D341Med (cell line): ENCODE measurements at places on chromosomes 1 and 21.

DNA sequence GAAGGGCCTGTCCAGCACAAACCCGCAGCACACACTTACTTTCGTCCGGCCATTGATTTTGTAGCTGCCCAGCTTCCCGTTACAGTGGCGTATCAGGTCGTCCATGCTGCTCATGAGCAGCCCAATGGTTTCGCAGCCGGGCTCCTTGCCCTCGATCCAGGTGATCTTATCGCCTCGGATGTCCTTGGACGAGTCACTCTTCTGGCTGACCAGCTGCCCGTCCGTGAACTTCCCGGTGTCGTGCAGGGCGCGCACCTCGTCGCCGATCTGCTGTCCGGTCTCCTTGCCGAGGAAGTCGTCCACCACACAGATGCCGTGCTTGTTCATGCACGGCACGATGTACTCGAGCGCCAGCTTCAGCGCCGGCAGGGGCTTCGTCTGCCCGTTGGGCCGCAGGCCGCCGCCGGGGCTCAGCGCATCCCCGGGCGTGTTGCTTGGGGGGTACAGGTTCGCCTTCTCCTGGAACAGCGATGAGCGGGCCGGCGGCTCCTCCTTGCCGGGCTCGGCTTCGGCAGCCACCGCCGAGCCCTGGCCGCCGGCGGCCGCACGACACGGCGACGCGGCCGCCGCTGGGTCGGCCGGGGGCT is 1.0 kb downstream of the EGLN1 start:
- peak; percentile 76 for DNase-seq

- peak; percentile 64 for DNase-seq
Observed at GRCh38 chr1:180230416-180230790, 339 bp downstream of the LHX4 start.

DNA sequence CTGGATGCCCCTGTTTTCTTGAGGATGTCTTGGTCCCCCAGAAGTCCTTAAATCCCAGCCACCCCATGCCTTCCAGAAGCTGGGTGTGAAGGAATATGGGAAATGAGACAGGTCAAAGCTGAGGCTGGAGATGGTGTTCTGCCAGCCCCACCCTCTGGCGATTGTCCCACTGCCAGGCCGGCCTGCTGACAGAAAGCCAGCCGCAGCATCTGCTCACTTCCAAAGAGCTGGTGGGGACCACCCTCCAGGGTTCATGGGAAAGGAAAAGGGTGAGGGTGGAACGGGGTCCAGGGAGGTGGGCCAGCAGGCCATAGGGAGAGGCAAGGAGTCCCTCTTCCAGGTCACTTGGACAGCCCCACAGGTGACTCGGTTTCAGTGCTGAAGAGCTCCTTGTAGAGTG is 1.9 kb upstream of the LINGO4 start:
- DNase-seq: peak; percentile 25

GRCh38 chr1:201937624-201938213 is 8.6 kb downstream of the LMOD1 start:
- DNase-seq: no peak

DNA sequence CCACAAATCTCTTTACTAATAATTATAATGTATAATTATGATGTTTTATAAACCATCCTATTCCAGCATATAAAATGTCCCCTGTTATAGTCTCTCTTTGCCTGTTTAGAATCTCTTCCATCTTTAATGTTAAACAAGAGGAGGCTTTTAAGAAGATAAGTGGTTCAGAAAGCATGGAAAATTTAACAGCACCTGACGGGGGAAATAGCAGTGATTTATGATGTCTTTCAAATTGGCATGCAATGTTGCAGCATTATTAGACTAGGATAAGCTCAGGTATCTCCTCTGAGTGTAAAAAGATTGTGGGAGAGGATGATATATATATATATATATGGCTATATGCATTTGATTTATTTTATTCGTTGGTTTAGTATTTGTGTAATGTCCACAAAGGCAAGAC is 24.4 kb downstream of the GIPC2 start:
- DNase-seq: no peak

DNA sequence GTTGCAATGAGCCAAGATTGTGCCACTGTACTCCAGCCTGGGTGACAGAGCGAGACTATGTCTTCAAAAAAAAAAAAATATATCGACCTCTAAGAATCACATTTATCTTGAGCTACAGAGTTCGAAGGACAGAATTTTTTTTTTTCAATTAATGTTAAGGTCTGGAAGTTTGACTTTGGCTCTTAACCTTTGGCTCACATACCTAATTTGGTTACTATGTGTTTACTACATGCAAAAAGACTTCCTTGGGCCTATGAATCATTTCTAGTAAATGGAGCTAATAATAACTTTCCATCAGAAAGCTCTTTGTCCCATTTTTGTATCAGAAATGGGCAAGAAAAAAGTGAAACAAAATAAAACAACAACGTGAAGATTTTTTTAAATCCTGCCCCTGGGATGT is 351.2 kb downstream of the SMYD3 start:
- DNase-seq: no peak

- no peak for DNase-seq
Observed at GRCh38 chr1:219993554-219994433, 52.5 kb downstream of the EPRS1 start.

GRCh38 chr1:55150880-55151588 is 64.1 kb downstream of the USP24 start:
- no peak for DNase-seq

GRCh38 chr1:6128276-6129081 is 51.6 kb downstream of the CHD5 start:
- DNase-seq: no peak

DNA sequence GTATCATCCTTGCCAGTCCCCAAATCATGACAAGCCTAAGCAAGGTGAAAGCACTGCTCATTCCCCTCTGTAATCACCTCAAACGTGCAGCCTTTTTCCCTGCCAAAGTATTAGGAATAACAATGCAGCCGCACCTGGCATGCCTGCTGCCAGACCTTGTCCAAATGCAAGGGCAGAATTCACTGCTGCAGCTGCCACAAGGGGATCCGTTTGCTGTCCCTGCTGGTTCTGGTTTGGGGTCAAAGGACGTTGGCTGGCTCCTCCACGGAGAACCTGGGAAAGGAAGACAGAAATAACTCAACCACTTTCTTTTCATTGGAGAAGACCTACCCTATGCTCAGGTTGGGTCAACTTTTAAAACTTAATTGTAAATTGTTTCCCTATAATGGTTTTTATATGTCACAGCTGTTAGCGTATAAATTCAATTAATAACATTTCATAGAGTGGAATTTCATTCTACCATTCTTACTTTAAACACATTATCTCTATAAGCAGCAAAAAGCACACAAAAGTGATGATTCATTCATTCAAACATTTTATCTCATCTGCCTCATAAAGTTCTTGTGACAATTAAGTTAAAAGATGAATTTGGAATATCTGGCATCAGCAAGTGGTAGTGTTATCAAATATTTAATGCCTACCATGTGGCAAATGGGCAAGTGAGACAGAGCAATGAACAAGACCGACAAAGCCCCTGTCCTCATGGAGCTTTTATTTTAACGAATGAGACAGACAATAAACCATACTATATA is 59.8 kb upstream of the SDC3 start:
- no peak for DNase-seq

GRCh38 chr1:75614399-75614756 is 3.5 kb upstream of the SLC44A5 start:
- no peak for DNase-seq

- no peak for DNase-seq
Observed at GRCh38 chr1:58107943-58108342, 438.6 kb downstream of the OMA1 start.
